Left lobe of liver (tissue), 2 donors: ENCODE measurements at places on chromosomes 4 and X. TPM values are rescaled to one million over a fixed set of nuclear protein-coding genes. Genes with fewer than 3 reads are reported as not detected.

GRCh38 chr4:99033956-99034355 is 38.4 kb downstream of the METAP1 start:
- DNase-seq = no peak

DNA sequence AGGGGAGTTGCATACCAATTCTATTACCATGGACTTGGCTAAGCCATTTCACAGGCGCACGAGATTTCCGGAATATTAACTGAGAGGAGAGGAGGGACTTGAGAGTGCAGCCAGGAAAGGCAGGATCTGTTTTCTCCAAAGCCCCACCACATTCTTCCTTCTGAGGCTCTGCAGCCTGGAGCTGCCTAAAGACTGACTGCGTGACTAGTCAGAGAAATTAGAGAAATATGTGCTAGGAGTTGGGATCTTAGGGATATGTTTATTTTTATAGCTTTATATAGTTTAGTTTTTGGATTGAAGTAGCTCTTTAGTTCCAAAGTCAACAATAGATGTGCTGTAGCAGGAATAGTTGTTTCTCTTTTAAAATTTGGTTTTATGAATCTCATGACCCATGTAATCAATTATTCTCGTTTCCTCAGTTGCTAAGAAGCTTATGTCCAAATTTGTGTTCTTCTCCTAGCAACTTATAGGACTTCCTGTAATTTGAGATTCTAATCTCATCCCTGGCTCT is 300.1 kb upstream of the DDX53 start:
- DNase-seq = no peak

Gene NEUROG2
- not detected for total RNA-seq

DNA sequence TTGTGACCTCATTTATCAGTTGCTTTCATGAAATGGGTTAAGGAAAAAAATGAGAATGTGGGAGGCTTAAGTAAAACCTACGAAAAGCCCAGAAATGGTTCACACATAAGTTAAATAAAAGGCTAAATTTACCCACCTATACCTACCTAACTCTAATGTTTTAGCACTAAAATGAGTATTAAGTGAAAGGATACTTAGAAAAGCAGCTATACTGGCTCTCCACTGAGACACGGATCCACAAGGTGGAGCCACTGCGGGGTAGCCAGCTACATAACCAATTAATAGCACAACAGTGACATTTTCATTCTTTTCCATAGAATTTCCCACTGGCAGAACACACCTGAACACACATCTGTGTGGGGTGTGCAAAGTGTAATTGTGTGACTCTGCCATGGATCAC is 101.9 kb downstream of the MAML3 start:
- no peak for DNase-seq
